ENCODE measurements at places on chromosomes 5 and 9. TPM values are rescaled to one million over a fixed set of nuclear protein-coding genes. Genes with fewer than 3 reads are reported as not detected.

DNA sequence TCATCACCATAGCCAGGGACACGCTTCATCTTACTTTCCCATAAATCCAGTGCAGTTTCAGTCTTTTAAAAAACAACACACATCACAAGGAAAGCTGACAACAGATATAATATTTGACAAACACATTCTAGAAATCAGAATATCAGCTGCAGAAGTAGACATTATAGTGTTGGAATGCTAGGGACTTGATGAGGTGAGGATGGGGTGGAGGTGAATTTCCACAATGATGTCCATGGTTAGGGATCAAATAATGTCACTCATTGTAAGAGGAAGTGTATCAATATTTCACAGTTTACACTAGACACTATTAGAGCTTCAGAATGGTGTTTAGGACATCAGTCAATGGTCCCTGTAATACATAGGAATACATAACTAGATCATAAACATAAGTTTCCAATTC lies 7.0 kb downstream of the FST start:
- no peak for DNase-seq

- no peak for DNase-seq
Observed at GRCh38 chr5:3311433-3311832, 284.2 kb upstream of the IRX1 start.

- no peak for DNase-seq
Observed at GRCh38 chr5:155540000-155540595, 526.5 kb downstream of the KIF4B start.

GRCh38 chr5:97009212-97009898 lies 73.5 kb downstream of the LNPEP start:
- DNase-seq = peak; percentile 73

- no peak for DNase-seq
Observed at GRCh38 chr9:4805191-4805918, 12.6 kb downstream of the RCL1 start.

GRCh38 chr9:14661421-14662059 lies 31.7 kb downstream of the ZDHHC21 start:
- DNase-seq = no peak

DNA sequence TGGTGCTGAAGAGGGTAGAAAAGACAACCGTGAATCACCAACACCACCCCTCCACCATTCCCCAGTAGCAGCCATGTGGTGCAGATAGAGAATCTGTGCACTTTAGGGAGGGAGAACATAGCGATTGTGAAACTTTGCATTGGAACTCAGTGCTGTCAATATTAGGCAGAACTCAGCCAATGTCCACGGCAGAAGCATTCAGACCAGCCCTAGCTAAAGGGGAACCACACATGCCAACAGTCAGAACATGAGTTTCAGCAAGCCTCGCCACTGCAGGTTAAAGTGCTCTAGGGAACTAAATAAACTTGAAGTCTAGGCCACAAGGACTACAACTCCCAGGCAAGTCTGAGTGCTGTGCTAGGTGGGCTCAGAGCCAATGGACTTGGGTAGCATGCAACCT lies 38.5 kb upstream of the DEPDC1B start:
- DNase-seq = no peak

Gene SPINK7
- not detected for total RNA-seq

DNA sequence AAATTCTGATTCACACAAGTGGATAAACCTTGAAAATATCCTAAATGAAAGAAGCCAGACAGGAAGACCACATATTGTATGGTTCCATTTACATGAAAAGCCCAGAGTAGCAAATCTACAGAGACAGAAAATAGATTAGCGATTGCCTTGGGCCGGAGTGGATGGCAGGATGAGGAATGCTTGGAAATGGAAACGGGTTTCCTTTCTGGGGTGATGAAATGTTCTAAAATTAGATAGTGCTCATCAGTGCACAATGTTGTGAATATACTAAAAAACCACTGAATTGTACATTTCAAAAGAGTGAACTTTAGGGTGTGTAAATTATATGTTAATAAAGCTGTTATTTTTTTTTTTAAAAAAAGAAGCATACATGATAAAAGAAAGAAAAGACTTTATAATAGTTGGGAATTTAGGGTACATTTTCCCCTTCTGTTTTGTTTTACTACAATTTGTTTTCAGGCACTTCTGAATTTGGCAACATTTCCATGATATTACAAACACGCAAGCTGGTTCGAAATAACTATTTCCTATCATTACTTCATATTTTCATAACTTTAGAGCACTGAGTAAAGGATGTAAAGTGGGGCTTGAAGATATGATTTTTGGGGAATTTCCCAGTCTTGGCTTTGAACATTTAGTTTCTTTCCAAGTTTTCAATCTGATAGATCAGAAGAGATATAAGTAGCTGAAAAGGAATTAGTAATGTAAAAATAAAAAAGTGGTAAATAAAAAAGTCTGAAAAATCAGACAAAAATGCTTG lies 23.9 kb downstream of the SLC35A4 start:
- DNase-seq = peak; percentile 82

Gene MYMK
- total RNA-seq = not detected

DNA sequence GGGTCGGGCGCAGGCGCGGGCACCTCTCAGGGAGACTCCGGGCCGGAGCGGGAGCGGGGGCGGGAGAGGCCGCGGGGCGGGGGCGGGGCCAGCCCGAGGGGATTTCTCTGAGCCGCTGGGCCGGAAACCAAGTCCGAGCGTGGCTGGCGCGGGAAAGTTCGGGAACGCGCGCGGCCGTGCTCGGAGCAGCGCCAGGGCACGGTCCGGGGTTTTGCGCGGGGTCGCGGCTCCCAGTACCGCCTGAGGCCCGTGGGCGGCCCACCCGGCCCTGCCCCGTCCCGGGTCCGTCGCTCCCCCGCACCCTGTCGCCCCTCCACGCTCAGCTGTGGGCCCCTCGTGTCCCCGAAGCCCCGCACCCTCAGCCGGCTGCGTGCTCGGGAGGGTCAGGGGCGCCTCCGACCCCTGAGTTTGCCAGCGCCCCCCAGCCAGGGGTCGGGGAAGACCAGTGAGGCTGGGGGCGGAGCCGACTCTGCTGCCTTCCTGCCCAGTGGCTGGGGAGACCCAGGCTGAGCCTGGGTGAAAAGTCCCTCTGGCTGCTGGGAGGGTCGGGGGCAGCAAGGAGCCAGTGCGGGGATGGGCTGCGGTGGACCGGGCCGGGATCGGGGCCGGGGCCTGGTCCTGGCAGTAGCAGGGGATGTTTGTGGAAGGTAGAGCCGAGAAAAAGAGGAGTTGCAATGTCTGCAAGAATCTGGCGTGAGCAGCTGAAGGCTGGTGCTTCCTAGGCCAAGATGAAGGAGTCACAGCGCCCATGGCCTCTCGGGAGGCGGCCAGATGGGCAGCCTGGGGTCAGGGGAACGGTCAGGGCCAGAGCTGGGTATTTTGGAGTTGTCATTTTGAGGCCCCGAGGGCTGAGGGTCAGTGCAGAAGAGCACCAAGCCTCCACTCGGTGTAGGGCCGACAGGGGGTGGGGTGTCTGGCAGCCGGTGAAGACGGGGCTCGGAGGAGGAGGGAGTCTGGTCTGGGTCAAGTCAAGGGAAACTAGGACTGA lies 588 bp downstream of the TRAF2 start:
- DNase-seq = no peak

DNA sequence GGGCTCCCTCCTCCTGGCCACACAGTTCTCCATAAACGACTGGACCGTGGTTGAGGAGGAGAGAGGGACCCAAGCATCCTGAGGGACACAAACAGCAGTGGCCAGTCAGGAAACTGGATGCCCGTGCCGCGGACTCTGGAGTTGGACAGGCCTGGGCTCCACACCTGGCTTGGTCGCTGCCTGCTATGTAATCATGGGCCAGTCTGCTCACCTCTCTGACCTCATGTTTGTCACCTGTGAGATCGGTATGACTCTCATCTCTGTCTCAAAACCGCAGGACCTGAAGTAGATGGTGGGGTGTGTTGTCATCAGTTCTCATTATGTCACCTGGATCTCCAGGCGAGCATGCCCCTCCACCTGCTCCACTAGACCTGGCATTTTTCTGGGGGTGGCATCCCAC lies 14.5 kb downstream of the CXXC5 start:
- DNase-seq = no peak

- DNase-seq = no peak
Observed at GRCh38 chr9:37761511-37761910, 7.9 kb downstream of the TRMT10B start.

- no peak for DNase-seq
Observed at GRCh38 chr5:115559524-115559923, 14.9 kb upstream of the FEM1C start.

Gene UGCG
- total RNA-seq = 157 TPM

GRCh38 chr5:173463207-173463606 lies 135.0 kb upstream of the STC2 start:
- no peak for DNase-seq

GRCh38 chr5:1514027-1514818 lies 9.5 kb downstream of the LPCAT1 start:
- DNase-seq = peak; percentile 7

DNA sequence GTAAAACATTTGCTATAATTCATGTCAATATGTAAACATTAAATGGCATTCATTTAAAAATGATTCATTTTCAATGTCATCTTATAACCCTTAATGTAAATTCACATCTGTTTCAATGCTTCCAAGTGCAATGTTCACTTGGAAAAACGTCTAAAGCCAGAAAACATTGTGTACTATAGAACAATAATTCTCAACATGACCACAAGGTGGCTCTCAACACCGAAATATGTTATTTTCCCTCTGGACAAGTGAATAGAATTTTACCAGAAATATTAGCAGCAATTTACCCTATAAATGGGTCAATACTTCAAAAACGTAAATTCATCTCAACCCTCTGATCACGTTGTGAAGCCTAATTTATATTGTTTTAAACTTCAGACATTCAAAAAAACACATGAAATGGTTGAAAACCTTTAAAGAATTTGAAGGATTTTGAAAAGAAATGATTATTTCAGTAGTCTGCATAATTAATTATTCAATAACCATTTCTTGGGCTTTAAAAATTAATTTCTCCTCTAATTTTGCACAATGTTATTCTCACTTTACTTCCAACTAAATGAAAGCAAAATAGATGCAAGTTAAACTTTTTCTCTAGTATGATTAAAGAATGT lies 11.0 kb downstream of the CDH10 start:
- DNase-seq = peak; percentile 79

GRCh38 chr9:93203718-93204469 lies 20.0 kb downstream of the WNK2 start:
- DNase-seq = no peak

Gene DRD1
- total RNA-seq = 0.83 TPM

- no peak for DNase-seq
Observed at GRCh38 chr9:72205513-72205912, 56.3 kb downstream of the GDA start.

Gene LRRC70
- total RNA-seq = 3.1 TPM

GRCh38 chr5:159061834-159062474 lies 37.8 kb downstream of the EBF1 start:
- no peak for DNase-seq

- DNase-seq = no peak
Observed at GRCh38 chr5:56565644-56566043, 249.7 kb upstream of the MAP3K1 start.

- DNase-seq = no peak
Observed at GRCh38 chr9:14135421-14135820, 178.5 kb downstream of the NFIB start.

Gene GARIN3
- not detected for total RNA-seq

Gene FAM169A
- 2.8 TPM for total RNA-seq

Gene ADAMTSL1
- total RNA-seq = 36.2 TPM

Gene REXO4
- 20.4 TPM for total RNA-seq

- DNase-seq = no peak
Observed at GRCh38 chr5:175892015-175892800, 20.8 kb downstream of the CPLX2 start.

Gene PTPRD
- 145 TPM for total RNA-seq
